ENCODE measurements at places on chromosomes 2 and 18. TPM values are rescaled to one million over a fixed set of nuclear protein-coding genes. Genes with fewer than 3 reads are reported as not detected.

DNA sequence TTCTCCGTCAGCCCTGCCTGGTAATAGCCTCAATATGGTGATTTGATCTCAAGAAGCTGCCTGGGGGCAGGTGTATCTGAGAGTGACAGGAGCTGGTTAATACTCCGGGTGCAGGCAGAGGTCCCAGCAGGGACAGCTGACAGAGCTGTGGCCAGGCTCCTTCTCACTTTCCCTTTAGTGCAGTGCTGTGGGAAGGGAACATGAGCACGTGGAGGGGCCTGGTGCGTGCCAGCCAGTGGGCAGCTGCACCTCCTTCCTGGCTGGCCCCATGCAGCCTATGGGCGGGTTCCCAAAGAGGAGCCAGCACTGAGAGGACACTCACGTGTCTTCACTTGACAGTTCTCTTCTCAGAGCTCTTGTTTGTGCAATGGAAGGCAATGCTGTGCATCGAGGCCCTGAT, 9.1 kb downstream of the CNNM4 start:
- no peaks in the 10 kb centered on the region for H3K27me3 ChIP-seq
- peaks cover 20% of the 10 kb centered on the region for H3K4me1 ChIP-seq
- no peak for DNase-seq
- H3K36me3 ChIP-seq, result no peaks in the 10 kb centered on the region
- H3K27ac ChIP-seq, result no peak overlapping the region

GRCh38 chr2:63078852-63079606, 28.4 kb downstream of the OTX1 start:
- no peaks in the 10 kb centered on the region for H3K27me3 ChIP-seq
- H3K36me3 ChIP-seq, result no peaks in the 10 kb centered on the region
- H3K27ac ChIP-seq, result no peak overlapping the region
- H3K4me3 ChIP-seq, result no peak overlapping the region
- no peaks in the 10 kb centered on the region for H3K4me1 ChIP-seq

GRCh38 chr18:33567705-33568104, 10.3 kb upstream of the ASXL3 start:
- H3K36me3 ChIP-seq, result no peaks in the 10 kb centered on the region
- DNase-seq, result no peak
- no peaks in the 10 kb centered on the region for H3K27me3 ChIP-seq
- H3K4me1 ChIP-seq, result no peaks in the 10 kb centered on the region
- no peak overlapping the region for H3K4me3 ChIP-seq
- no peak overlapping the region for H3K27ac ChIP-seq

The NOSTRIN gene
- 50.9 TPM for total RNA-seq

The DSG1 gene
- 0.09 TPM for total RNA-seq
